ENCODE measurements at places on chromosomes 2 and 18.

DNA sequence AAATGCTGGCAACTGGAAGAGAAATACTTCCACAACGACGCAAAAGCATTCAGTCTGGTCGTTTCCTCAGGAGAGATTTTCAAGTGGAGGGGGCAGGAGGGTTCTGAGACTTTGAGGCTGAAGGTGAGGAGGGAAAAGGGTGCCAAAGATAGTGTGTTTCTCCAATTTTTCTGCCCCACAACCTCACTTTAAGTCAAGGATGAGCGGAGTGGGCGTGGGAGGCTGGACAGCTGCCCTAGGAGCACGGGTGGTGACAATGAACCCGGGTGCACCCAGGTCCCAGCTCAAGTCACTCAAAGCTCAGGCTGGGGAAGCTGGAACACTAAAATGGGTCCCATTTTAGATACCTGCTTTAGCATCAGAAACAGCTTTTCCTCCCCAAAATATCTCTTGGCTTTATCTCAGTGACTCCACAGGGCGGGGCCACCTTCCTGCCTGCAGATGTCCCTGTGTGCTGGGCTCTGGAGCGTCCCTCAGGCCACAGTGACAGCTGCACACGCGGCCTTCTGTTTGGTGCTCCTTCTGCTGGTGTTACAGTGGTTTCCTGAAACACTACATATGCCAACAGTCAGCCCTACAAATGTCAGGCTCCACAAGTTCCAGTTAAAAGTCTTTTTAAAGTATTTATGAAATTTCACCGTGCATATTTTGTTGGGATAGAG is 1.4 kb upstream of the MBP start:
- DNase-seq = peak; percentile 69

GRCh38 chr18:63518178-63519012 is 23.8 kb upstream of the SERPINB12 start:
- DNase-seq = peak; percentile 68

DNA sequence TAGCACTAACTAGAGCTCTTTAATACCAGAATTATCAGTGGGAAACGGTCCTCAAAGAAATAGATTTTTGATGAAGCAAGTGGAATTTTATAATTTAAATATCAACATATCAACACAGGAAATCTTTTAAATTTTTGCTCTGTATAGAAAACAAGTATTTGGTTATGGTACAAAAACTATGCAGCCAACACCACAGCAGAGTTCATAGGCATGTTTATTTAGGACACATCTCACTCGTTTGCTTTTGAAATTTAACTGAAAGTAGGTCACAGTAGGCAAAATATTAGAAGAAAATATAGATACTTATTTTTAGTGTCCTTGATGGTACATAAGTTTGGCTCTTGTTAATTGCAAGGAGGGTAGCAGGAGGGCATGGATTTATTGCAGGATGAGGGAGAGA is 34.3 kb upstream of the TANC1 start:
- no peak for DNase-seq

DNA sequence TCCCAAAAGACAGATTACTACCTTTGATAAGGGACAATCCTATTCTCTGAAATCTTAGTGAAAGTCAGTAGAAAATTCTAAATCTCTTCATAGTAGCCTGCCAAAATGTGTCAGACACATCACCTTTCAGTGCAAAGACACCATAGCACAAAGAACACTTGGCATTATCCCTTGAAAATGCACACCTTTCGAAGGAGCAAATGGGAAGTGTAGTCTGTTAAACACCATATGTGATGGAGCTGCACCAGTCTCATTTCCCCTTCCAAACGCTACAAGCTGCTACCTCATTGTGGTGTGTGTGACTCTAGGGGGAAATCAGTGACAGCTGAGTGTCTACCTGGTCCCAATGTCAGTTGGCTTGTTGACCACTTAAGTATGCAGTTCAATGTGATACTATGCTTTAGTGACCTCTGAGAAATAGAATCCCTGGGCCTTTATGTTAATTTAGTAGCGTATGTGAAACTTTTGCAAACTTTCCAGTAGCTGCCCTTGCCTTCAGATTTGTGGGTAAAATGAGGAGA is 551.7 kb downstream of the ARHGAP15 start:
- no peak for DNase-seq

GRCh38 chr2:58448065-58448507 is 207.0 kb upstream of the FANCL start:
- DNase-seq = peak; percentile 67

- no peak for DNase-seq
These were observed 29.4 kb upstream of the NCOA1 start for GRCh38 chr2:24461685-24462084.

GRCh38 chr2:120826260-120826648 is 90.6 kb downstream of the GLI2 start:
- peak; percentile 39 for DNase-seq

DNA sequence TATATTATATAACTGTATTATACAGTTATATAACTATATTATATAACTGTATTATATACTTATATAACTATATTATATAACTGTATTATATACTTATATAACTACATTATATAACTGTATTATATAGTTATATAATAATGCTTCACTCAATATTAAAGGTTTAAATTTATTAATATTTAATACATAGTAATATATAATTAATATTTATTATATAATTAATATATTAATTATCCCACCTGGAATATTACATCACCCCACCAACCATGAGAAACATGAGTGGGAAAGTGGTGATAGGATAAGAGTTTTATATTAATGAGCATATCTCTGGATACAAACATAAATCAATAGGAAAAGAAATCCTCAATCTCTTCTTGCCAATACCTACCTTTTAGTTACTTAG is 487.1 kb upstream of the LRRTM4 start:
- no peak for DNase-seq

GRCh38 chr2:12081481-12082210 is 335.2 kb downstream of the LPIN1 start:
- DNase-seq = no peak

DNA sequence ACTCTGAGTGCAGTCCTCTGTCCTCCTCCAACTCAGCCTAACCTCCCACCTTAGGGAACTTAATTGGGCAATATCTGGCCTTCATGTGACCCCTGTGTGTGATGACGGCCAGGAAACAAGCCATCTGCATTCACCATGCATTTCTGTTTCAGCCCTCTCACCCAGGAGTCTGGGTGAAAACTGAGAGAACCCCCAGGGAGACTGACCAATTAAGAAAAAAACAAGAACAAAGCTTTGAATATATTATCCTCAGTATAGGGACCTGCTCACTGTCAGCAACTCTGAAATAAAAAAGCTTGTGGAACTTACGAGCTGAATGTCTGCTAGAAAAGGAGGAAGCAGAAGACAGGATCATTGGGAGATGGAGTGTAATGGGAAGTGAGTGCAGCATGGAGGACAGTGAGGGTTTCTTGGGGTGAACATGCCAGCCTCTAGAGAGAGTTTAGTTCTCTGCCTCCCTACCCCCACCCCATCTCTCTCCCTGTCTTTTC is 9.5 kb downstream of the MAPRE2 start:
- DNase-seq = no peak

- DNase-seq = no peak
These were observed 536.4 kb upstream of the CDH7 start for GRCh38 chr18:65214456-65214855.

DNA sequence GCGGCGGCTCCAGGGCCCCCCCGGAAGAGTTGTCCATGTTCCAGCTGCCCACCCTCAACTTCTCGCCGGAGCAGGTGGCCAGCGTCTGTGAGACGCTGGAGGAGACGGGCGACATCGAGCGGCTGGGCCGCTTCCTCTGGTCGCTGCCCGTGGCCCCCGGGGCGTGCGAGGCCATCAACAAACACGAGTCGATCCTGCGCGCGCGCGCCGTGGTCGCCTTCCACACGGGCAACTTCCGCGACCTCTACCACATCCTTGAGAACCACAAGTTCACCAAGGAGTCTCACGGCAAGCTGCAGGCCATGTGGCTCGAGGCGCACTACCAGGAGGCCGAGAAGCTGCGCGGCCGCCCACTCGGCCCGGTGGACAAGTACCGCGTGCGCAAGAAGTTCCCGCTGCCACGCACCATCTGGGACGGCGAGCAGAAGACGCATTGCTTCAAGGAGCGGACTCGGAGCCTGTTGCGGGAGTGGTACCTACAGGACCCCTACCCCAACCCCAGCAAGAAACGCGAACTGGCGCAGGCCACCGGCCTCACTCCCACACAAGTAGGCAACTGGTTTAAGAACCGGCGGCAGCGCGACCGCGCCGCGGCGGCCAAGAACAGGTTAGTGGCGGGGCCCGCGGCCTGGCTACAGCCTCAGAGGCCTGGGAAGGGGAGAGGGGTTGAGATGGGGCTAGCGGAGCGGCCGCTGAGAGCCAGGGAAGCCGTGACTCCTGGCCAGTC is 965 bp downstream of the SIX3 start:
- no peak for DNase-seq

All from sciatic nerve (tissue), 2 donors.